ENCODE measurements at places on chromosomes 4 and X. TPM values are rescaled to one million over a fixed set of nuclear protein-coding genes. Genes with fewer than 3 reads are reported as not detected.

SRPK3 gene
- total RNA-seq: 5.1 TPM

ANXA10 gene
- total RNA-seq: not detected

CT83 gene
- total RNA-seq: not detected

SH2D1A gene
- not detected for total RNA-seq

ITIH6 gene
- not detected for total RNA-seq

PWWP3B gene
- total RNA-seq: 18.0 TPM

F9 gene
- total RNA-seq: not detected

ODAM gene
- total RNA-seq: not detected

ACOX3 gene
- total RNA-seq: 24.7 TPM

TRIM2 gene
- 25.7 TPM for total RNA-seq

GRPR gene
- not detected for total RNA-seq

ATP8A1 gene
- 79.7 TPM for total RNA-seq

PCDH7 gene
- 14.0 TPM for total RNA-seq

TBC1D8B gene
- total RNA-seq: 16.7 TPM

Measured in tibial nerve (tissue), 4 donors.